ENCODE measurements at places on chromosomes 4 and X.

GRCh38 chr4:81490403-81491160, 18.9 kb upstream of the RASGEF1B start:
- no peak for DNase-seq

DNA sequence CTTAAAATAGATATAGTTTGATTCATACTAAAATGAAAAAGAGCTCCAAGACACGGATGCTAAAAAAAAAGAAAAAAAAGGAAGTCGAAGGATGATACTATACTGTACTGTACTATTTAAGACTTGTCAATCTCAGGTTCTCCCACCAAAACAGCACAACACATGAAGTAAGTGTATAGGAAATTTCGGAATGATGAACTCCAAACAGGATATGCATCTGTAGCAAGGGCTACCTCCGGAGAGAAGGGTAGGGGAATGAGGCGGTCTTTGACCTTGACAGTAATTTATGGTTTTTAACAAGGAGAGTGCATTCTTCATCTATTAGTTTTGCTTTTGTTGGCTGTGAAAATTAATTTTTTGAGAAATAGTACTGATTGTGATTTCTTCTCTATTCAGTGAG, 541 bp upstream of the FIP1L1 start:
- DNase-seq, result no peak

- no peak for DNase-seq
These were observed 144.4 kb upstream of the TET2 start for GRCh38 chr4:105002278-105002677.

DNA sequence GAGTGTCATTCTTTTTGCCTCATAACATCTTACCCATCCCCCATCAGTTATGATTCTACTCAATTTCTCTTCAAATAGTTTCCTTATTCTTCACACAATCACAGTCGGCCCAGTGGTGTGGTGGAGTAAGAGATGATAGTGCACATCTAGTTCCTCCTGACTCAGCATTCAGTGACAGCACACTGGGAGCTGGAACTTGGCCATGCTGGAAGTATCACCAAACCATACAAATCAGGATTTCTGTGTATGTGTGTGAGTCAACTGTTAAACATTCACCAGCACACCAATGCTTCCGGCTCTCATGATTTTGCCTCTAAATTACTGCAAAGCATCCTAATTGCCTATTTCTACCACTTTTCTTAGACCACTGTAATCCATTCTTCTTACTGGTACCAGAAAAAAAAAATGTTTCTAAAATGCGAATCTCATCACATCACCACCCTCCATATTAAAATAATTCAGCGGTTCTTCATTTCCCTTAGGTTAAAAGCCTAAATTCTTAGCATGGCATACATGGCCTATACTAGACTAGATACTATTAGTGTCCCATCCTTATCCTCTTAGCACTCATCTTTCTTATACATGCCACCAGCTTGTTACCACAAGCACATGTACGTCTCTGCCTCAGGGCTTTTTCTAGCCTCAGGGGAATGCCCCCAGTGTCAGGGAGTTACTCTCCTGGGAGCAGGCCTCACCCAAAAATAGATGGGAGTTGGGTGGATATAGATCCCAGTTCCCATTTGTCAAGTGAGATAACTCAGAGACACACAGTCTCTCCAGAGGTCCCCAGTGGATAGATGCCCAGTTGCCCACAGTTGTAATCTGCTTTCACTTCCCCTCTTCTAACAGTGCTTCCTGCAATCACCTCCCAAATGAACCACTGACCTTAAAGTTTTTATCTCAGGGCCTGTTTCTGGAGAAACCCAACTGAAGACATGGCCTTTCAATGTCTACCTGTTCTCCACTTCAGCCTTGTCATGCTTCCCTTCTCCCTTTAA, 49.2 kb upstream of the DDX53 start:
- DNase-seq, result no peak

GRCh38 chr4:113434247-113434587, 327.3 kb downstream of the CAMK2D start:
- DNase-seq, result no peak

- DNase-seq, result no peak
These were observed 15.3 kb upstream of the SLC10A4 start for GRCh38 chr4:48467891-48468290.

Data from activated CD8-positive, alpha-beta memory T cell treated with anti-CD3 and anti-CD28 coated beads for 1 hour (primary cell).